ENCODE measurements at places on chromosomes 16 and 17.
A peak's percentile ranks its signal among the peaks of the same experiment; 100 is the strongest.

DNA sequence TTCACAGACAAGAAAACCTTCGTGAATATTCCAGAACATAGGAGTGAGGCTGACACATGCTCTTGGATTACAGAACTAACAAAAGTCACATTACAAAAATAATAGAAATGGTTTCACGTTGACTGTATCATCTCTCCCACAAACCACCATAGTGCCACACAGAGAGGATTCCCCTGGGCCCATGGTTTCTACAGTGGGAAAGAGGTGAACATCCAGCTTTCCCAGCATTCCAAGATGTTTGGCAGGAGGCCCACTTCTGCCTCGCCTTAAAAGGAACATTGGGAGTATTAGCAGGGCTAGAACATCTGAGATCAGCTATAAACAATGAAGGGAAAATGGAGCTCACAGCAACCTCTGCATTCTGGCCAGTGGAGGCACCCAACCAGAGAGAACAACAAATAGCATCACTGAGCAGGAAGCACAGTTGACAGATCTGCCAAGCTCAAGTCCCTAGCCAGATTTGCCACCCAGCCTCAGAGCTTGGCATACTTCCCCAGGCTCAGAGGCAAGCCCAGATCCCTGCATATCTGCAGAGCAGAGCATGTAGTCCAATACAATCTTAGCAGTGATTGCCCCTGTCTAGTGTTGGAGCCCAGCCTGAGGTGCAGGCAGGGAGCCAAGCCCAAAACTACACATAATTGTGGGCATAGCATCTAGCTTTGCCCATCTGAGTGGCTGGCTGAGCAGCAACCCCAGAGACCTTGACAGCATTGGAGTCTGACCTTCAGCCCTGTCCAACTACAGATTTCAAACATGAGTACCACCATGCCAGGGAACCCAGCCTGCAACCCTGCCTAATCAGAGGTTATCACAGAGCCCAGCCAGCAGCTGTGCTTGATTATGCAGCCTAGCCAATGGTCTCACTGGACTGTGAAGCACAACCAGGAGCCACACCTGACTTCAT, 260.4 kb downstream of the CEP112 start:
- no peak for DNase-seq

- peak; percentile 55 for DNase-seq
Observed at GRCh38 chr17:50361561-50362480, 11.2 kb downstream of the MRPL27 start.

DNA sequence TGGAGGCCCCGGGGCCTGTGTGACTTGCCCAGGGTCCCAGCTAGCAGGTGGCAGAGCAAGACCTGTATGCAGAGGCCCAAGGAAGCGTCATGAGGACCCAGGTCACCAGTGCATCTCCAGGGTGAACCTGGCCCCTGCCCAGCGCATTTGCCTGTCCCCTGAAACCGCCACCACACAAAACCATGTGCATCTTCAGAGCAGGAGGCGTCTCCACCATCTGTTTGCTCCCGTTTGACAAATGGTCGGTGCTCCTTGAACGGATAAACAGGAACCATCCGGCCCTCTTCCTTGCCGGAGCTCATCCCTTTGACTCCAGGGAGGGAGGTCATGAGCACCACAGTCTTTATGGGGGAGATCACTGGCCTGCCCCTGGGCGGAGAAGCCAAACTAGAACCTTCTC, 62.5 kb downstream of the JPH3 start:
- no peak for DNase-seq

GRCh38 chr17:43020789-43021740, 1.1 kb downstream of the VAT1 start:
- peak; percentile 86 for DNase-seq

- no peak for DNase-seq
Observed at GRCh38 chr16:80680839-80681238, 123.6 kb downstream of the CDYL2 start.

DNA sequence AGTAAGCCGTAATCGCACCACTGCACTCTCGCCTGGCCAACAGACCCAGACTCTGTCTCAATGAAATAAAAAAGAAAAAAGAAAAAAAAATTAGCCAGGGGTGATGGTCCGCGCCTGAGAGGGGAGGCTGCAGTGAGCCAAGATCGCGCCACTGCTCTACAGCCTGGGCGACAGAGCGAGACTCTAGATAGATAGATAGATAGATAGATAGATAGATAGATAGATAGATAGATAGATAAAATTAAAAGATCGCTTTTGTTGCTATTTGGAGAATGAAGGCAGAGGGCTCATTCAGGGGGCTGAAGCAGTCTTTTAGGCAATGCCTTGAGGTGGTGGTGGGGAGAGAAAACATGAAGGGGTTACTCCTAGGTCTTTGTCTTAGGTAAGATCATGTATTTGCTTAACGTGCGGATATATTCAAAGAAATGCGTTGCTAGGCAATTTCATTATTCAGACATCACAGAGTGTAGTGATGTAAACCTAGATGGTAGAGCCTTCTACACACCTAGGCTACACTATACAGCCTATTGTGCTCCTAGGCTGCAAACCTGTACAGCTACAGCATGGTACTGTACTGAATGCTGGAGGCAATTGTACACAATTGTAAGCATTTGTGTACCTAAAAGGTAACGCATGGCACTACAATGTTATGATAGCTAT, 4.3 kb upstream of the HES7 start:
- DNase-seq = no peak

DNA sequence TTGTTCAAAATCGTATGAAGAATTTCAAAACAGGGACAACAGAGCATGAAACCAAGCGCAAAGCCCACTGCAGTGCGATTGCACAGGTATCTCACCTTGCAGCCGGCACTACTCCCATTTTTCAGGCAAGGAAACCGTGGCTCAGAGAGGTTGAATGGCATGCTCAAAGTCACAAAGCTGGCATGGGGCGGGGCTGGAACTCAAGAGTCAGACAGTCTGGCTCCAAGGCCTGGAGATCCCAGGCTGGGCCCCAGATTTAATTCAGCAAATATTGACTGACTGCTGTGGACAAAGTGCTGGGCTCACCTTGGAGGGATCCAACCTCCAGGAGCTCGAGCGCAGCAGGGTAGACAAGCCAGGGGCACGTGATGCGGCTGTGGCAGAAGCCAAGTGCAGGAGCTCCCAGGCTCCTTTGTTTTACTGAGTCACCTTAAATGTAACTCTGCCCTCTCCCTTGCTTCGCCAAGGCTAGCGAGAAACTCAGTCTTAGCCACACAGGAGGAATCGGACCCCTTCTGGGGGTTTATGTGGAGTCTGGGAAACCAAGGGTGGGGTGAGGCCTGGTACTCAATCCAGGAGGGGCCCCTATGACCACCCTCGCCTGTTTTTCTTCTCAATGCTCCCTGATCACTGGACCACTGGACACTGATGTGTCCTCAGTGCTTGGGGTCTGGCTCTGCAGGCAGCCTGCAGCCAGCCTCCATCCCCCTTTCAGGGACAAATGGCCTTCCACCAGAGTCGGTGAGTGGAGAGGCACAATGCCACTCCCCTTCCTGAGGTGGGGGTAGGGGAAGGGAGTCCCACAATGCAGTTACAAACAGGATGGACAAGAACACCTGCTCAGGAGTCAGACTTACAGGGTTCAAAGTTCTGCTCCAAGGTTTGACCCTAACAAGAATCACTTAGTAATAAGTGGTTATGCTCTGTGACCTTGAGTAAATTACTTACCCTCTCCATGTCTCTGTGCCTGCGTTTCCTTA, 3.9 kb upstream of the SPATA20 start:
- no peak for DNase-seq

DNA sequence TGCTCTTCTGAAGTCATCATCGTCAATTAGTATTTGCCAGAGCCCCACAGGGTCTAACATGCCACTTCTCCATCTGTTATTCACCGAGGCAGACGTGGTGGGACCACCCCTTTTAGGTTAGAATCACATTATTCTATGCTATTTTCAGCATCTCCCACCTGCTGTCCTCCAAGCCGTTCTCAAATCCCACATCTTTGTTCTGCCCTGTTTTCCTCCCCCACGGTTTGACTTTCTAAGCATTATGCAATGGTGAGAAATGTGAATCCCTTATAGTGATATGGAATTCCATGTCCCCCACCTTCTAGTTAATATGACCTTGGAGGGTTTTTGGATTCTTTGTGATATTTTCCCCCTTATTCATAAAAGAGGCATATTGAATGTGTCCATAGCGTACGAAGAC, 634.1 kb upstream of the RBFOX1 start:
- DNase-seq = no peak

DNA sequence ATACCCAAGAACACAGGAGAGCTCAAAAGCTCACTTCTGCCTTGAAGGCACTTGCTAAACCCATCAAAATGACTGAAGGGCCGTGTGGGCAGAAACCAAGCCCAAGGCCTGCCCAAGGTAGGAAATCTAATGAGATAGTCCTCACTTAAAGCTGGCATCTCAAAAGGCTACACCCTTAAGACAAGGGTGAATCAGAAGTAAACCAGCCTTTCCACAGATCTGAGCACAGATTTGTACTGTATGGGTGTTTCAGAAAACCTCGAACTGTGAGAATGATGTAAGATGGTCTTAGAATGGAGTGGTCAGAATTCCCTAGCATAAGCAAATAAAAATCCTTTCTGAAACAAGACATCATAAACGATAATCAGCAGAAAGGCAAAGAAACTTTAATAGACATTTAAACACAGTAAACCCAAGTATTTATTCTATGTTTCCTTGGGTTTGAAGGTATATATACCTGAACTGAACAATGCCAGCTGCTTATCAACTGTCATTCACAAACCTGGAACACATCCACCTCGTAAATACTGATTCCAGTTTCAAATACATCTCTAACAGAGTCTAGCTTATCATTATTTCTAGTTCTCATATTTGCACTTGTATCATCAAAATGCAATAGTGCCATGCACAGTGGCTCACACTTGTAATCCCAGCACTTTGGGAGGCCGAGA, 37.8 kb downstream of the GLG1 start:
- no peak for DNase-seq

- no peak for DNase-seq
Observed at GRCh38 chr16:30380072-30380802, 2.1 kb downstream of the SEPTIN1 start.

GRCh38 chr16:73047221-73047535, 750 bp downstream of the ZFHX3 start:
- peak; percentile 20 for DNase-seq

DNA sequence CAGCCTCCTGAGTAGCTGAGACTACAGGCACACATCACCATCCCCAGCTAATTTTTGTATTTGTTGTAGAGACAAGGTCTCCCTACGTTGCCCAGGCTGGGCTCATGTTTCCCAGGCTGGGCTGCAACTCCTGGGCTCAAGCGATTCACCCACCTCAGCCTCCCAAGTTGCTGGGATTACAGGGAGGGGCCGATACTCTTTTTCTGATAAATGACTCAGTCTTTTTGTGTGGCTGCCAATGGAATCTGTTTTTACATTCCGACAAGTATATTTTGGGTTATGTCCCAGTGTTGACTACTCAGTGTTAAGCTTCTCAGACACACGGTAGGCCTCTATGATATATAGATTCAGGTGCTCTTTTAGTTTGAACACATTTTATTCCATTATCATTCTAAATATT, 58.1 kb downstream of the SLFN11 start:
- no peak for DNase-seq

- DNase-seq = no peak
Observed at GRCh38 chr17:77136420-77136767, 4.4 kb upstream of the SEC14L1 start.

GRCh38 chr17:38464723-38465390, 36.6 kb downstream of the ARHGAP23 start:
- DNase-seq = peak; percentile 97

DNA sequence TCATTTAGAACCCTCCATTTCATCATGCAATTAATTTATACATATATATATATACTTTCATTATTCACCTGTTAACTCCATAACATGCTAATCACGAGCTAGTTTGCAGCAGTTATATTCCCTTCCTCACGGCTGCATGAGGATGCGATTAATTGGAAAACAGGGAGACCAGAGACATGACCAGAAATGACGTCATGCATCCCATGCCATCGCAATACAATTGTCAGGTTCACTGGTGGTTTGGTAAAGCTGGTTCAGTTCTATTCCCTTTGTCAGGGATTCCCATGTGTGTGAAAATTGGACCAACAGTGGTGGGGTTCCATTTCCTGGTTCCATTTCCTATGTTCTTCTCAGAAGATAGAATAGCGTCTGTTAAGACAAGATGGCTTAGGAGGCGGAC, 440.4 kb upstream of the ERCC4 start:
- DNase-seq = no peak

DNA sequence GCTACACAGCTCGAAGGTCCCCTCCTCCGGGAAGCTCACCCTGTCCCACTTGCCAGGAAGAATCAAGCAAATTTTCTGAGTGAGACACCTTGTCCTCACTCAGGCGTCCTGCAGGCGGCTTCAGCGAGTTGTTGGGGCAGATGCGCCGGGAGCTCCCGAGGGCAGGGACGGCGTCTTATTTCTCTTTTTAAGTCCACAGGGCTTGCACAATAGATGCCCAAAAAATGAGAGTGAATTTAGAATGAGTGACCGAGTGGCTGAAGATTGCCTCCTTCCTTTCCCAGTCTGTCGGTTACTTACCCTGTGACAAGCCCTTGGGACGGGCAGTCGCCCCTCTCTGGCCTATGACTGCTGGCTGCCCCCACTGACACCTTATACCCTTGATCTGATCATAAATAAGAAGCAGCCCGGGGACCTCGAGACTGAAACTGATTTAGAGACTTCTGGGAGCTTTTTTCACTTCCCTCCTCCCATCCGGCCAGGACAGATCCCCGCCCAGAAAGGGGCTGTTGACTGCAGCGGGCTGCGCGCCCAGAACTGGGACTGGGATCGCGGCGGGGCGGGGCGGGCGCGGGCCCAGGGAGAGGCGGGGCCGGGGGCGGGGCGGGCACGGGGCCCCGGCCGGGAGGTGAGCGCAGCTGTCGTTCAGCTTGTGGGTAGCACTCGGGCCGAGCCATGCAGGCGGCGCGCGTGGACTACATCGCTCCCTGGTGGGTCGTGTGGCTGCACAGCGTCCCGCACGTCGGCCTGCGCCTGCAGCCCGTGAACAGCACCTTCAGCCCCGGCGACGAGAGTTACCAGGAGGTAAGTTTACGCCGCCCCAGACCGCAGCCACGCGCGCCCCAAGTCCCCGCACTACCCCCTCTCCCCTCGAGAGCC, at the start of gene TTYH2:
TTYH2 (plus strand) TSS at position 659 of the 879 bp plus-strand sequence; CDS start at position 676, 17 bp downstream.
- DNase-seq = peak; percentile 92

DNA sequence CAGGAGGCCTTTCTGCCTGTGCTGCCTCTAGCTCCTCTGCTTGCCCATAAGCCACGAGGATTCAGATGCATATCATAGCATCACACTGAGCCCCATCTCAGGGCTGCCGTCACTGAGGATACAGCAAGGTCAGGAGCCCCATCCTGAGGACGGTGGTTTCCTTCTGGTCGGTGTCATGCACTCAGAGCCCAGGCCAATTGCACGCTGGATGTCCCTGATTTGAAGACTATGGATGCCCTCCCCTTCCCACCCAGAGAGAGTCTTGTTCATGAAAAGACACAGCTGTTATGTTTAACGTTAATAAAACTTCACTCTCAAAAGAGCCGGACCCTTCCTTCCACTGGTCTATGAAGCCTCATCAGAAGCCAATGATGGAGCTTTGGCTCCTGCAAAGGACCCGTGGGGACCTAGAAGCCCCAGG, 19.9 kb downstream of the COTL1 start:
- no peak for DNase-seq

DNA sequence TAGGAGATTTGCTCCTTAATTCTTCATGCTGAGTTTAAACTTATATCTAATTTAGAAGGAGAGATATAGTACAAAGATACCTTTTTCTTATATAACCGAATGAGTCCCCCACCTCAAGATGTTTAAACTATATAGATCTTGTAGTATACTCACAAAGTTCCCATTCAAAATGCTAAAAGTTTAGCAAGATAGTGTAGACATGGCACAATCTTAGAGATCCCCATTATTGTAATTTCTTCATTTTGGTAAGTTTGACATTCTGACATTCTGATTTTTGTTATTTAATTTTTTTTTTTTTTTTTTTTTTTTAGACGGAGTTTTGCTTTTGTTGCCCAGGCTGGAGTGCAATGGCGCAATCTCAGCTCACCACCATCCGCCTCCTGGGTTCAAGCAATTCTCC, 22.8 kb downstream of the SNTB2 start:
- DNase-seq = no peak

Data from tibial artery (tissue), 4 donors.